NCI-H1694 (cell line): ENCODE measurements at places on chromosomes 1 and 21.

DNA sequence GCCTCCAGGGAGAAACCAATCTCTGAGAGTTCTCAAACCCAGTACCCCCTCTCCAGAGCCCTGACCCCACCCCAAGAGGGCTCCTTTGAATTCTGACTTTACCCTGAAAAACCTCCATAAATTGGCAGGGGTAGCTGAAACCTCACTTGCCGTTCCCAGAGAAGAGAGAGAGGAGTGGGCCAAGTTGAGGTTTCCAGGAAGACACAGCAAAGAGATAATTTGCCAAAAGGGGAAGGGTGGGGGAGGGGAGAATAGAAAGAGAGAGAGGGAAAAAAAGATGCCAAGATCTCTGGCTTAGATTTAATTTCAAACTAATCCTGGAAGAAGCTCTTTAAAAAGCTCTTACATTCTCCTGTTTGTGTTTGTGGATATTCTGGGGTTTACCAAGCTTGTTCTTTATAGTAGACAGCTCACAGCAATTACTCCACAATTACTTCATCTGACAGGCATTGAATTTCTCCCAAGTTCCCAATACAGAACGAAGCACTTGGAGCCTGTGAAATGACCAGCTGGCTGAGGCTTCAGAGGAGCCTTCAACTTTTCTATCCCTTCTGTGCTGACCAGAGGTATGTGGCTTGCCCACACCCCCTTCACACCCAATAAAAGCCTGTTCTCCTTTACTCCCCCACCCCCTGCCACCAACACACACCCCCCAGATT, 1.1 kb upstream of the GRHL3 start:
- DNase-seq, result no peak

- no peak for DNase-seq
Measured at GRCh38 chr1:64519901-64520300, 50.0 kb downstream of the CACHD1 start.

DNA sequence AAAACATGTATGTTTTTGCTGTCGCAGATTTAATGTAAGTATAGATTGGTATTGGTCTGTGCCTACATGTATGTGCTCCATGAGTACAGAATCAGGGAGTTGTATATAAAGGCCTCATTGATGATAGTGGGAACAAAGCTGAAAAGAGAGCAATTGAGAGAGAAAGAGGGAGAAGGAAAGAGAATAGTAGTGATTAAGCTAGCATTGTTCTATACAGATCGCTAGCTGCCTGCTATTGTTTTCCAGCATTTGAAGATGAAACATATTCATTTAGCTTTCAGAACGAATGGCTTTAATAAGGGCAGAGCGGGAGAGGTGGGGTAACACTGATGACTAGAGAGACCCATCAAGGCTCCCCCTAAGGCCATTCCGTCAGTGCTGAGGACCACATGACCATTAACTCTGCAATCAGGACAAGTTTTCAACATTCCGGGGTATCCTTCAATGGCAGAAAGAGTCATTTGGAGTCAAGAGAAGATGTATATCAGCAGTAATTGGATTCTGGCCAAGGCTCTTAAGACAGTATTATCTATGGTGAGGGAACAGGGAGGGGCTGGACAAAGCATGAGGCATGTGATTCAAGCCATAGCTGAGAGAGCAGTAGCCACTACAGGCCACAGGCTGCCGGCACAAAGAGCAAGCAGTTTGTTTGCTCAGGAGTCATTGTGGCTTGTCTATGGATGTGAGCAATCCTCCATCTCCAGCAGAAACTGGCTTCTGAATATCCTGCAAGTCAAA, 176.5 kb downstream of the PBX1 start:
- no peak for DNase-seq

DNA sequence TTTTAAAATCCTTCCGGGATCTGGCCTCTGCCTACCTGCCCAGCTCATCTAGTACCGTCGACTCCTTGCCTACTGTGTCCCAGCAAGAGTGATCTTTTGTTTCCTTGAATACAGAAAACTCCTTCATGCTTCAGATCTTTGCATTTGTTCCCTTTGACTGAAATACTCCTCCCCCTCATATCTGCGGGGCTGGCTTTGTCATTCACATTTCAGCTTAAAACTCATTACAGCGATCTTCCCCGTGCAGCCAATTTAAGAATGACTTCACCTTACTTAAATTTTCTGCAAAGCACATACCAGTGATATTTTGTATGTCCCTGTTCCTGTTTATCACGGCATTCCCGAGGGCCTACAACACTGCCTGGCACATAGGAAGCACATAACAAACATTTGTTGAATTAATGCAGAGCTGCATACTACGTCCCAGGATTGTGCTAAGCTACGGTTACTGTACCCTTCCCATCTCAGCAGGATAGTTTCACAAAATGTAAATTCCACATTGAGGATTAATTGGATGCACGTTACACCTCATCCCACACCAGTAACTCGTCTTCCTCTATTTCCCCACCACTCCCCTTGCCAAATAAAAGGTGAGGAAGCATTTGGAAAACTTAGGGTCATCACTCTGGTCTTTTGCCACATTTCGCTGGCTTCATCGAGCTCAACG, 837 bp upstream of the DESI2 start:
- DNase-seq, result no peak

DNA sequence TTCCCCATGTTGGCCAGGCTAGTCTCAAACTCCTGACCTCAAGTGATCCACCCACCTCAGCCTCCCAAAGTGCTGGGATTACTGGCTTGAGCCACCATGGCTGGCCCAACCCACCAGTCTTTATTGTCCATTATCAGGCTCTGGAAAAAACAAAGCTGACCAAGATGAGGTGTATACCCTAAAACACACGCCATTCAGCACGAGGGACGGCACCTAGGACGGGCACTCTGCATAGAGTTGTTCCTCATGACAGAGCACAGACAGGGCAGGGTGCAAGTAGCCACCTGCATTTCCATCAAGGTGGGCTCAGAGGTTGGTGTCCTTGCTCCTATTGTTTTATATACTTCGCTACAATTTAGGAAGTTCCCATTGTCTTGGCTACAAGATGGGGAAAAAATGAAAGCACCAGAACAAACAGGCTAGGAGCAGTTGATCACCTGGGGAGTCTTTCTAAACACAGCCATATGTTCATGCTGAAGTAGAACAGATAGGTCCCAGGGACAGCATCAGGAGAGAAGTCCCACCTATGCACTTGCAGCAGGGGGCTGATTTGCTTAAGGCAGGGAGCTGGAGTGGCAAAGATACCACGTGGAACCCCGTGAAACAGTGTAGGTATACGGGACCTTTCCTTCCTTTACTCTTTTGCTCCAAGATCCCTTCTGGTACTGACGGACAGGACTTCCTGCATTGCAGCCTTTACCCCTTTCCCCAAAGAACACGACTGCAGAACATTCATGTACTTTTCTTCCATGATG, 4.5 kb downstream of the KRTCAP2 start:
- no peak for DNase-seq

GRCh38 chr1:162236201-162236600, 140.5 kb downstream of the SPATA46 start:
- no peak for DNase-seq

- DNase-seq, result no peak
Measured at GRCh38 chr1:170676628-170677027, 12.7 kb downstream of the PRRX1 start.

DNA sequence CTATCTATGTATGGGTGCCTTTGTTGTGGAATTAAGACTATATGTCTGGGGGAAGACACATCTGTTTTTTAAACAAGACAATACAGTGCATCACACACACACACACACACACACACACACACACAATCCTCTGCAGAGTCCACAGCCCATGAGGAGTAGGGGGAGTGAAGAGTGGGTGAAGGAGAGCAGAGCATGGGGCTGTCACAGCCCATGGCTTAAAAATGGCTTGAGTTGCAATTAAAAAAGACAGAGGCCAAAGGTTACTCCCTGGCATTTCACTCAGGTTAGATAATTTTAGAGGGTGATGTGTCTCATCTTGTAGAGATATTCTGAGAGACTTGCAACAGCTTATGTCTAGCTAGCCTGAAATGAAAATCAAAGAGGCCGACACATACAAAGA, 176.5 kb upstream of the PLXNA2 start:
- no peak for DNase-seq

DNA sequence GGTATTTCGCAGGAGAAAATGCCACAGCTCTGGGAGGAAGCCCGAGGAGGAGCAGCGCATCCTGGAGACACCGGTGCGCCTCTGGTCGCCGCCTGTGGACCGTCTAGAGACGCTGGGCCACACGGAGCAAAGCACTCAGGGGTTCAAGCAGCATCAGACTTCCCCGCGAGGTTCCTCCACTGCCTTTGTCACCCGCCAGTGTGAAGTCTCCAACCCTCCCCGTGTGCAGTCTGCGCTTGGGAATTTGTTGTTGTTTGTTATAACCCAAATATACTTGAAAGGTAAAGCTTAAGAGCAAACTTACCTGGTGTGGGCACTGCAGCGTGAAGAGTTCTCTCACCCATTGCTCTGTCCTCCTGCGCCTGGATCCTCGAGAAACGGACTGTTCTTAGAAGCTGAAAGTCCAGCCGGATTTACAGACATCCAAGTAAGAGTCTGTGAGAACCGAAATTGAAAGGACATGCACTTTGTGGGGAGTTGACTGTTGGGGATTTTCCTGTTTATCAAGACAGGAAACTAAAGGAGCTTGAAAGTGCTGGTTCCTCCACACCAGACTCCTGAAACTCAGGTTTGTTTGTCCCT, at the start of gene GBP4:
GBP4 (minus strand) TSS at position 452 of the 582 bp plus-strand sequence; CDS start at position 344, 108 bp downstream.
- no peak for DNase-seq

DNA sequence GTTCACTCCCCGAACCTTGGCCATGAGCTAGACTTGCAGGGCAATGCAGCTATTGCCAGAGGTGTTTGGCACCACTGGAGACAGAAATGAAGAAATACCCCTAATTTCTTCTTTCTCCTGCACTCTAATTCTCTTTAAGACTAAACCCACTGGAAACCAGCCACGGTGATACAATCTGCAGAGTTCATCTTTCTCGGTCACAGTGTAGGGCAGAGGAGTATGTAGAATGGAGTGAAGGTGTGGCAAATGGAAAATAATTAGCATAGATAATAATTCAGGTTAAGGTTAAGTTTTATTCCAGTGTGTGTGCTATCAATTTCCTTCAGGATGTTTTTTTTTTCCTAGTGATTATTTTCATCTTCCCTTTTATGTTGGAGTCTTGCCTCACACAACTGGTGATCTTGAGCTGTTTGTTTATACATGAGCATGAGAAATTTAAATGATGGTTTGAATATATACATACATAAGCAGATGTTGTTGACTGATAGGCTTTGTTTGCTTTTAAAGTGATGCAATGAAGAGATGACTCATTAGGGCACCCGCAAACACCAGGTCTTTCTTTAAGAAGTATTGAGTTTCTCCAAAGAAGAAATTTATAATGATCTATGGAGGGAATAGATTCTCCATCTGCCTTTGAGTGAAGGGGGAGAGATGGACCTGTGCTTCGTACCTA, 81.9 kb downstream of the SPATA17 start:
- DNase-seq, result no peak

DNA sequence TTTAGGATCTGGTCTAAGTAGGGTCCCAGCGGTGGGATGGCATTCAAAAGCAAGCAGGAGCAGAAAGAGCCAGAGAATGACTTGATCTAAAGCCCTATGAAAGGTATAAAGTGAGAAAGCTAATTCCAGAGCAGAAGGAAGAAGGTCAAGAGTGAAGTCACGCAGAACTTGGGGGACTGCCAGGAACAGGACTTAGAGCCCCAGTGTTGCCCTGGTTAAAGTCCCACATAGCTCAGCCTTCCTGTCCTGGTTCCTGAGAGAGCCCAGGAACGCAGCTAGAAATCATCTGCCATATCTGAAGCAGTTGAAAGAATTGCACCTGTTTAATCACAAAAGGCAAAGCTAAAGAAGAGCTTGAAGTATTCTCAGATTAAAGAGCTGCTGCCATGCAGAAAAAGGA, 160.6 kb upstream of the ATP1B1 start:
- DNase-seq, result no peak

DNA sequence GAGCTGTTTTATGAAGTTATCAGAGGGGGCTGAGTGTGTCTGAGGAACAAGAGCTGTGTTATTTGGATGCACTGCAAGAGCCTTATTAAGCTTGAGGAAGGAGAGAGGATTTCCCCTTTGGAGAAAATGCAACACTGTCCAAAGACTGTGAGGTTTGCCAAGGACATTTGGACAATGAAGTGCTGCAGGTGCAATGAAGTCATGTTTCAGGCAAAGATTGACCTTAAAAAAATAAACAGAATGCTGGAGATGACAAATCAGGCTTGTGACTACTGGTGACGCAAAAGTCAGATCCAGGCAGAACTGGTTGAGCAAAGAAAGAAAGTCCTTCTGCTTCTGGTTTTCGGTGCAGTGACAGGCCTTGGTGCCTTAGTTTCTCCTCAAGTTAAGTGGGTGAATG, 125.2 kb upstream of the KIAA0040 start:
- DNase-seq, result no peak

- DNase-seq, result no peak
Measured at GRCh38 chr1:43982808-43983207, 3.8 kb downstream of the B4GALT2 start.

DNA sequence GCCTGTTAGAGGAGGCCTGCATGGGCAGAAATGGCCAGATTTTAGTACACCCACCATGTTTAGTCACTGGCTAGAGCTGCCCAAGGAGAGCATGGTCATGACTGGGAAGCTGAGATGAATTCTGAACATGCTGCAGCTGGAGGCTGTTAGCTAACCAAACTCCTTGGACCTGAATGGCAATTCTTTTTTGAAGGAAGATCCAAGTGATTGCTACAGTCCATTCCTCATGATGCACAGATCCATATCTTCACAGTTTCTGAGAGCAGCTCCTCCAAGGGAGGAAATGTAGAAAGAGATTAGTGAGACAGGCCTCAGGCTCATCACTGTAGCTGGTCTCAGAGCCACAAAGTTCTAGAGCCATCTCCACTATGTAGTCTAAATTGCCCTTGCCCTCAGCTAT, 11.1 kb downstream of the ZFYVE9 start:
- no peak for DNase-seq

GRCh38 chr1:156797212-156797871, 19.3 kb downstream of the SH2D2A start:
- peak; percentile 76 for DNase-seq

DNA sequence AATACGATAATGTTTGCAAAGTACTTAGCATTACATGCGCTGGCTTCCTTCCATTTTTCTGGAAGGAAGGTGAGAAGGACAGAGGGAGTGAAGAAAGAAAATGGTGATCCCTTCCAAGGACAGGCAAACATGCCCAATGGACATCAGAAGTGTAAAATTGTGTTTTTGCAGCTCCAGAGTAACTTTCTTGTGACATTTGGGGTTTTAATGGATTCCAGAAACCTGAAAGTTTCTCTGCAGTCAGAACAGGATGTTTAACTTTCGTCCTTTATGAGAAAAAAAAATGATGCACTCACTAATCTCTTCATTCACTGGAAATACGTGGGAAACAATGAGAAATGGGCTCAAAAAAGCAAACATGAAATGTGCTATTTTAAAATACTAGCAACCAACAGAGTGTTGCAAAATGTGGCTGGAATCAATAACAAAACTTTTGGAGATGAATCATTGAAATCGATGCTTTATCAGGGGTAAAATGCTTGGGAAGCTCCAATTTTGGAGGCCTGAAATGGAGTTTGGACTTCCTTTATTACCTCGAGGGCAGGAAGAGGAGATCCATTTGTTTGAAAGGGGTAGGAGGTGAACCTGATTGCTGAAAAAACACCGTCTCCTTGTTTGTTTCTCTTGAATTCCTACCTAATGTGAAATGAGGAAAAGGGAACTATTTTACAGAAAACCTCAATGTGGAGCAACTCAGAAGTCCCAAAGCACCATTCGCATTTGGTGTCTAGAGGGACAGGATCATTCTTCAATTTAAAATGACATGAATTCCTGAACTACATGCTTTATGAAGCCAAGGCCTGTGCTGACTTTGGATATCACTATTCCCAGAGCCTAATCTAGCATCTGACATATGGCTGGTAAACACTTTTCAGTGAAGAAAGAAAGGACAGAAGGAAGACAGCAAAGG, 129.5 kb downstream of the TRABD2B start:
- DNase-seq, result no peak

GRCh38 chr1:166174108-166174507, 7.3 kb upstream of the FAM78B start:
- DNase-seq, result peak; percentile 82
